Urothelium cell line (cell line): ENCODE measurements at places on chromosomes 16 and 17.

DNA sequence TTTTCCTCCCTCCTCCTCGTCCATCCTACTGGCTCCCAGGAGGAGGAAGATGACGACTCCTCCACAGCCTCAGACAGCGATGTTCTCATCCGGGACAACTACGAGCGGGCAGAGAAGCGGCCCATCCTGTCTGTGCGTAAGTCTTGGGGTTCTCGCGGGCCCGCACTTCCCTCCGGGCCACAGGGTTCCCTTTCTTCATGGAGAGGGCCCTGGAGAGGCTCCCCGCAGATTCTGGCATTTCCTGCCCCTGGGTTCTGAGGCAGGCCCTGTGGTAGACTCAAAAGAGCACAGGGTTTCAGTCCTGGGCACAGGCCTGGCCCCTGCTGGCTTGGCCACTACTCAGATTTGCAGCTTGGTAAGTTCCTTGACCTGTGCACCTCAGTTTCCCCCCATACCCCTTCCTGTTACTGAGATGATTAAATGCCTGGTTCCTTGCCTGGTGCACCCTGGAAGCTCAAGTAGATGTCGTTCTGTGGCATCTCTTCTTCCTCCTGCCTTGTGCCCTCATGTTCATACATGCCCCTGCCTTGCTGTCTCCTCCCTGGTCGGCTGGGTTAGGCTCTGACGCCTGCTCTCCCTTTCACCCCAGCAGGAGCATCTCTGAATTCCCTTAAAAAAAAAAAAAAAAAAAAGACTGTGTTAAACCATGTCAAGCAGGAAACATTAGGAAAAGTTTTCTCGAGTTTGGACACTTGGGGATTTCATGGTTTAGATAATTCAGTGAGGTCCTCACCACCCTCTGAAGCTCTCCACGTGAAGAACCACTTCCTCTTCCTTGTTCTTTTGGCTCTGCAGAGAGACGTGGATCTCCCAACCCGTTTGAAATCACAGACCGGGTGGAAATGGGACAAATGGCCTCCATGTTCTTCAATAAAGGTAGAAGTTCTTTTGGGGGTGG is 14.3 kb upstream of the NAT9 start:
- DNase-seq = no peak

DNA sequence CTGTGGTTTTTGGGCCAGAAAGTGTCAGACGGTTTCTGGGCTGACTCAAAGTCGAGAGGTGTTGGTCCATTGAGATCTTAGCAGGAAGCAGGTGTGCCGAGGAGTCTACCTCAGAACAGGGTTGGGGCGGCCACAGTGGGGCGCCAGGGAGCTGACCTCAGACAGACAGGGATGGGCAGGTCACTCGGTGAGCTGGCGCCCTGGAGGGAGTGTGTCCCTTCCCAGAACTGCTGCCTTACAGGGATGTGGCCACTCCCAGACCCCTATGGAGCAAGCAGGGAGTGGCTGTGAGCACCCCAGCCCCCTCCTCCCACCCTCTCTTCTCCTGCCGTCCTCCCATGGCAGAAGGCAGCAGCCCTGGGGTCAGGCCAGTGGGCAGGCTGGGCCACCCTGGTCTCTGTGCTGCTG is 14.0 kb upstream of the DPEP1 start:
- no peak for DNase-seq

GRCh38 chr16:11020792-11021551 is 76.6 kb downstream of the CLEC16A start:
- no peak for DNase-seq

DNA sequence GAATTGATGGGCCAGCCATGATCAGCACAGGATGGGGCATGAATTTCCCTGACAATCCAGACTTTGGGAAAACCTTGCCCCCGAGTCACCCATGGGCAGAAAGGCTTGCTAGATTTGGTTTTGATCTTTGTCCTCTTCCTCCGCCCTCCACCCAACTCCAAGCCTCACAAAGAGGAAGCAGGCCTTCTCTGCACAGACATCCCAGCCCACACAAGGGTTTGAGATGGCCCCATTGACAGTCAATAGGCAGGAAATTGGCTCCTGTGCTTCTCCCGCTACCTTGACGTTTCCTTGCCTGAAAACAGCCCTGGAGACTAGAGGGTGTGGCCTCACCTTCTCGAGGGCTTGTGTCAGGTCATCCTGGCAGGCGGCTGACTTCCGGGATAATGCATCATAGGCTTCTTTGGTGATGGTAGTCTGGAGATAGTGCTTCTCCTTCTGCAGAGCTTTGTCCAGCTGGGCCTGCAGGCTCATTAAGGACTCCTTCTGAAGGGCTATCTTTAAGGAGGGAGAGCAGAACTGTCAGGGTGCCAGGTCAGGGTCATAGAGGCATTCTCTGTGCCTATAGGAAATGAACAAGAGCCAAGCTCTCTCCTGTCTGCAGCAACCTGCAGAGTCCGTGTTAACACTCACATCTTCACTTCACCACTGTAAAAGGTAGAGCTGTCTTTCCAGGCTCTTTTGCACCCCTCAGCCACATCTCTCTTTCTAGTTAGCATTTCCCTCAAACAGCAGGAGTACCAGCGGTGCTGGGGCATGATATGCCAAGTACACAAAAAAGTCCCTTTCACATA is 32.2 kb downstream of the DHX38 start:
- DNase-seq = no peak

DNA sequence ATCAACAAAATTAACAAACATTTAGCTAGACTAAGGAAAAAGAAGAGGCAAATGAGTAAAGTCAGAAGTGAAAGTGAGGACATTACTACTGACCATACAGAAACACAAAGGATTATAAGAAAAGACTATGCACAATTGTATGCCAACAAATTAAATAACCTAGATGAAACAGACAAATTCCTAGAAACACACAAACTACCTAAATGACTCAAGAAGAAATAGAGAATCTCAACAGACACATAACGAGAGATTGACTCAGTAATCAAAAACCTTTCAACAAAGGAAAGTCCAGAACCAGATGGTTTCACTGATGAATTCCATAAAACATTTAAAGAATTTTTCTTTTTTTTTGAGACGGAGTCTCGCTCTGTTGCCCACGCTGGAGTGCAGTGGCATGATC is 35.7 kb upstream of the MYLK3 start:
- no peak for DNase-seq

DNA sequence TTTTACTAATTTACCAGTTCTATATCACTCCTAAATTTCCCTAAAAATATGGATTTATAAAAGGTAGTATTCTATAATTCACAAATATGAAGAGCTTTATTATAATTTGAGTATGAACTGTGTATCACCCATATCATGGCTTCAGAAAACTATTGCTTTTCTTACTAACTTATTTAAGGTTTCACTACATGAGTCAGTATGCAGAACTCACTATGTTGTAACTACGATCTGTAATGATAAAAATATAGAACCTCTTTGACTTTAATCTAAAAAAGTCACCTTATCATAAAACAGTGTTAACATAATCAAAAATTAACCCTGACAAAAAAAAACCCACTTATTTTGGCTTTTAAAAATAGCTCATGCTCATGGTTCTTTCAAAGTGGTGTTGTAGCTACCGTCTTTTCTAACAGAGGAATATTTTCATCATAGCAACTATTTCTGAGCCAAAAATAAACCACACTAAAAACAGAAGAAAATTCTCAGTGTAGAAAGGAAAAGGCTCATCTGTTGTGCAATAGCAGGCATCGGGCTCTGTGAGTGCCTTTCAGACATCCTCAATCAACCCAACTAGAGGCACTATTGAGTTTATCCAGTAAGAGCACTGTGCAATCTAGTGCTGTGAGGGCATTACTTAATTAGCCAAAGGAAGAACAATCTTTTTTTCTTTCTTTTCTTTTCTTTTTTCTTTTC is 42.1 kb downstream of the ITGAM start:
- peak; percentile 18 for DNase-seq

DNA sequence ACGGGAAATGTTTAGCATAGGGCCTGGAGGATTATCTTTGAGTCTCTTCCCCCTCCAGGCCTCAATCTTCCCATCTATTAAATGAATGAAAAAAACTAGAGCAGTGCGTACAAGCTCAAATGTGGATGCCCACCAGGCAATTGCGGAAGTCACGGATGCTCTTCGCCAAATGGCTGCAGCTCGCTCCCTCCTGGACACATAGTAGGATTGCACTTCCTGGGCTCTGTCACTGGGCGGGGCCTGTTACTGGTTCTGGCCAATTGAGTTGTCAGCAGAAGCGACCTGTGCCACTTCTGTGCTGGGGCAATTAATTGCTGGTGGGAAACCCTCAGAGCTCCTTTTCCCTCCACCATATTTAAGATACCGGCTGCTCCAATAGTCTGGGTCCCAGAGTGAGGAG is 168.2 kb upstream of the IRX6 start:
- DNase-seq = no peak

DNA sequence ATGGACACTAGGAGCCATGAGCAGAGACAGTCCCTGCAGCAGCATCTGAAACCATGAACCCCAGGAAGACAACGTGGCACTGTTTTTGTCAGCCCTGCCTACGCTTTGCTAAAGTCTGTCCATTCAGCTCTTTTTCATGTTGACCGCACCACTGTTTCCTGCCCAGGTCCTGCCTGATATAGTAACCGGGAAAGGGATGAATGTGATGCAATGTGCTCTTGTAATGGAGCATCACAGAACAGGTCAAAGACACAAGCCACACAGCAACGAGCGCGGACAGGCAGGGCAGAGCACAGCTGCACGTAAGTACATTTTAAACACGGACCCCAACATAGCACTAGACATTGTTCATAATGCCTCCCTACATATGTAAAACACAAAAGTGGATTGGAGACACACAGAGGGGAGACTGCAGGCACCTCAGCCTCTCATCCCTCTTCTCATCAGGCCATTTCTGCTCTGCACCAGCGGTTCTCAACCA is 16.9 kb upstream of the TNFRSF13B start:
- no peak for DNase-seq

- no peak for DNase-seq
Measured at GRCh38 chr16:74268372-74268782, 28.2 kb upstream of the PSMD7 start.

DNA sequence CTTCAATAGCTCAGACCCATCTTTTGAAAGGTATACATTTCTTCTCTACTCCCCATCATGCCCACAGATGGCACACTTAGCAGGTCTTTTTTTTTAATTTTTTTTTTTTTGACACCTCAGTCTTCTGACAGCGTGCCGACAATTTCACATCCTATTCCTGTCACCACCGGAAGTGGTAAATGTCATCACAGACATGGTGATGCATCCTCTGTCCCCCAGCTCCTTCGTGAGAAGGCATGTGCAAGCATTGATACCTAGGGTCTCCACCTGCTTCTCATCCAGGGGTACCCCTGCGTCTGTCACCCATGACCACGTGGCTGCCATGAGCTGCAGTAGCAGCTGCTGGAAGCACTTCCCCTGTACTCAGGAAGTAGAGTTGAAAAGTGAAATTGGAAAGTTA is 35.6 kb downstream of the ELAC2 start:
- no peak for DNase-seq

GRCh38 chr16:58940609-58941008 is 206.5 kb upstream of the GOT2 start:
- DNase-seq = no peak

DNA sequence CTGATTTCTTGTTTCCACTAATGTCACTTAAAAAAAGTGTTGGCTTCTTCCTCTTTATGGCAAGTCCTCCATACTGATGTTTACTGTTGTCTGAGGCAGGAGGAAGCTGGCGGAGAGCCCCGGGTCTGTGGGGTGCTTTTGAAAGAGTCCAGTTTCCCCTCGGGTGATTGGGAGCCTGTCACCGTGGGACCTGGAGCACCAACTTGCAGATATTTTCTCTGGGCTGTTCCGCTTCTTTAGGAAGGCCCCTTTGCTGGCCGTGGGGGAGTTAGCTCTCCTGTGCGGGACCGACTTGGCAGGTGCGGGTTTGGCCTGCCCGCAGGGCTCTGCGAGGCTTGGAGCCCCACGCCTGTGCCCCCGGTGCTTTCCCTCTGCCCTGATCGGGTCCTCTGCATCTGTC is 3.1 kb downstream of the BANP start:
- no peak for DNase-seq

- no peak for DNase-seq
Measured at GRCh38 chr17:32141258-32141657, 1.0 kb upstream of the RHOT1 start.

DNA sequence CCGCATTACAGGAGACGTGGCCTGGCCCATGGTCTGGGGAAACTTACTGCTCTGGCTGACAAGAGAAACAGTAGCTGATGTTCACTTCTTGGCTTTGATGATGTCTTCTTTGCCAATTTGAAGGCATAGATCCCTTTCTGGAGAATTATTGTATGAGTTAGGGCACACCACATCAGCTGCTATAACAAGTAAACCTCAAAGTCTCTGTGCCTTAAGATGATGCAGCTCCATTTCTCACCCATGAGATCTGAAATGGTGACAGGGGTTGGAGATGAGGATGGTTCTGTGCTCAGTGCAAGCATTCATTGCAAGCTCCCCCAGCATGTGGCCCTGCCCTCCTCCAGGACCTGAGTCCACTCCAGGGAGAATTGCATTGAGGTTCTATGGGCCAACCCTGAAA is 157.4 kb downstream of the IRX5 start:
- DNase-seq = no peak

DNA sequence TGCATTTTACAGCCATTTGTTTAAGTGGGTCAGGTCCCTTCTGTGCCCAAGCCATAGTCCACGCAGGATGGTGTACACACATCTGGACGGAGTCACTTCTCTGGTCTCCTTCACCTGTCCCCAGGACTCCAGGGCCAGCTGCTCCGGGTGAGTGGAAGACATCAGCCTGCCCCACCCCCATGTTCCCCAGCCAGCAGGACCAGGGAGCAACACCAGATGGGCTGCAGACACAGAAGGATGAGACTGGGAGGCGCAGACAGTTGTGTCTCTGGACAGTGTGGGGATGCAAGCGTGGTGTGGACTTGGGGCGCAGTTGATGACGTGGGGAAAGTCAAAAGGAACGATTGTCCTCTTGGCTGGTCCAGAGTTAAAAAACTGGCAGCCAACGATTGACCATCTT is 24.6 kb upstream of the WFDC1 start:
- no peak for DNase-seq

DNA sequence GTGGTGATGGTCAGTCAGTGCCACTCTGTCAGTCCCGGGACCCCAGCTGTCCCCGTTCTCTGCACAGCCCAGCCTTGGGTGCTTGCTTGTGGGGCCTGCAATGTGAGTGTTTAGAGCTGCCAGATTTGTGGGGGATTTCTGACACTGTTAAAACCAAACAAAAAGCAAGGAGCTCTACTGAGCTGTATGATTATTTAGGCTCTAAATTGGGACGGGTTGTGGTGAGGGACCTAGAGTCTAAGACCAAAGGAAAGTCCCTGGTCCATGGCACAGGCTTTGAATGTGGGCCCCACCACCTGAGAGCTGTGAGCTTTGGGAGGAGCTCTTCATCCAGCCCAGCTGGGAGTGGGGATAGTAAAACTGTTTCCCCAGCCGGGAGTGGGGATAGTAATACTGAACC is 63.3 kb downstream of the KSR1 start:
- no peak for DNase-seq

DNA sequence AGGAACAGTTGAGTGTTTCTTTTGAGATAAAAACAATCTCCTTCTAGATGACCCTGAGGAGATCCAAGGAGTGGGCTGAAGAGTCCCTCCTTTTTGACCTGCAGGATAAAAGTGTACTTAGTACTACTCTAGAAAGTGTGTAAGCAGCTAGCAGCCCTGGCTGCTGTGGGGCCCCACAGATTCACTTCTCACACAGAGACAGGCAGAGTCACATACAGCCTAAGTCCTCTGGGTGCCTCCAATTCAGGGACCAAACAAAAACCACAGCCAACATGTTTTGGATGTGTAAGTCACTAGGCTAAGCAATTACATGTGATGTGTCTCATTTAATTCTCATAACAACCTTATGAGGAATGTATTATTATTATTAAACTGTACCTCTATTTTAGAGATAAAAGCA is 97.1 kb downstream of the TMEM100 start:
- no peak for DNase-seq
